ENCODE measurements at places on chromosomes 1 and 21.

DNA sequence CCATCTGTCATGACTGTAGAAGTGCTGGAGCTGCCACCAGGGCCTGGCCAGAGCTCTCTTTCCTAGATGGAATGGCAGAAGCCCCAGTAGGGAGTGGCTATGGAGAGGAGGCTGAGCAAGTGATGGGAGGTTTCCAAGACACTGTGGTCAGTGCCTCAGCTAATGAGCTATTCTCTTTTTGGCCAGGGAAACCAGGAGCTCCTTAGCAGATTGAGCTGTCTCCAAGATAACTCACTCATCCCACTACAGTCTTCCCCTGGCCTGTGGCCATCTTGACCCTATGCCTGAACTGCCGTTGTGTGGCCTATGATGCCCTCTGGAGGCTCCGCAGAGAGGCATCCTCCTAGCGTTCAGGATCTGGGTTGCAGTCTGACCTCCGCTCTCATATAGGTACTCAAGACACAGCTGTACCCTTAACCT lies 60.5 kb downstream of the ERI3 start:
- DNase-seq: no peak

DNA sequence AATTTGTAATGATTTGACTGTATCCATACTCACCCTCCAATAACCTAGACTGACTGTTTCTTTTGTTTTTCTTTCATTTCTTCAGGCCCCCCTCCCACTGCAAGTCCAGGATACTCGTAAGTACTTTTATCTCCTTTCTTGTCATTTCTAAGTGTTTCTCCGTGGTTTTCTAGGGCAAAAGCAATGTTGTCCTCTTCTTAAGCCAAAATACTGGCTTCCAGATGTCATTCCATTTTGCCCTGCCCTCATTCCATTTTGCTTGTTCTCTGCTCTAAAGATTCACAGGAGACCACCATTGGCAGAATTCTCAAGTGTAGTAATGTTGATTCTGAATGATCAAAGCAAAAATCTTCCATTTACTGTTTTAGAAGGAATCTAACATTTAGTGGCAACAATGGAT lies 152.8 kb upstream of the UBE2U start:
- no peak for DNase-seq

GRCh38 chr21:43987509-43987908 lies 24.6 kb upstream of the TRAPPC10 start:
- DNase-seq: no peak

DNA sequence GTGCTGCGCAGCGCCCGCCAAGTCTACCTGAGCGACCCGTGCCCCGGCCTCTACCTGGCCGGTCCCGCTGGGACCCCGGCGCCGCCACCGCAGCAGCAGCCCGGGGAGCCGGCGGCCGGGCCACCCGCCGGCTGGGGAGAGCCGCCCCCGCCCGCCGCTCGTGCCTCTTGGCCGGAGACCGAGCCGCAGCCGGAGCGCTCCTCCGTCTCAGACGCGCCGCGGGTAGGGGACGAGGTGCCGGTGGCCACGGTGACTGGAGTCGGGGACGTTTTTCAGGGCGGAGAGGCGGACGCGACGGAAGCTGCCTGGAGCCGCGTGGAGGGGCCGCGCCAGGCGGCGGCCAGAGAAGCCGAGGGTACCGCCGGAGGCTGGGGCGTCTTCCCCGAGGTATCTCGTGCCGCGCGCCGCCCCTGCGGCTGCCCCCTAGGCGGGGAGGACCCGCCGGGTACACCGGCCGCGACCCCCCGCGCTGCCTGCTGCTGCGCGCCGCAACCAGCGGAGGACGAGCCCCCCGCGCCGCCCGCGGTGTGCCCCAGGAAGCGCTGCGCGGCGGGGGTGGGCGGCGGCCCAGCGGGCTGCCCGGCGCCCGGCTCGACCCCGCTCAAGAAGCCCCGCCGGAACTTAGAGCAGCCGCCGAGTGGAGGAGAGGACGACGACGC lies 646 bp downstream of the IER5 start:
- peak; percentile 41 for DNase-seq

GRCh38 chr21:14918527-14918926 lies 146.3 kb downstream of the NRIP1 start:
- DNase-seq: no peak

DNA sequence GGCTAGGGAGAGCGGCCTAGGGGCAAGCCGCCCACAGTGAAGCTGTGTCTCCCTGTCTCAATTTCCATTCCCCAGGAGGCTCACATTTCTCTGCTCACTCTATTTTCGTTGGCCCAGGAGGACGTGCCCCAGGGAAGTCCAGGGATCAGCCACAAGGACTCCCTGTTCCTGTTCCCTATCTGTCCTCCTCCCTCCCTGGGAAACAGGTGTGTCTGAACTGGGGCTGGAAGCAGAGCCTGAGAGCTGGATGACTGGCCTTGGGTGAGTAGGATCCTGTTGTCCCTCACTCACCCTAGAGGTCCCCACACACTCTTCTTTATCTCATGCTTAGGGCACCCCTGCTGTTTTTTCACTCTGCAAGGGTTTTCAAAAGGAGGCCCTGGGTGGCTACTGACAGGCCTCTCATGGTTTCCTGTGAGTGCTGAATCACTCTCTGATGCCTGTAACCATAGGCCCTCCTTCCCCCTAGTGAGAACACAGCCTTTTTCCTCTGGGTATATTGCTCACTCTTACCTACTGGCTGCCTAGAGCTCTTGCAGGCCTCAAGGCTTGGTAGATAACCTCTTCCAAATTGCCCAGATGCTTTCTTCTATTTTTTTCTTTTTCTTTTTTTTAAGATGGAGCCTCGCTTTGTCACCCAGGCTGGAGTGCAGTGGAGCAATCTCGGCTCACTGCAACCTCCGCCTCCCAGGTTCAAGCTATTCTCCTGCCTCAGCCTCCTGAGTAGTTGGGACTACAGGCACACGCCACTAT lies 3.3 kb upstream of the UTP11 start:
- peak; percentile 55 for DNase-seq

DNA sequence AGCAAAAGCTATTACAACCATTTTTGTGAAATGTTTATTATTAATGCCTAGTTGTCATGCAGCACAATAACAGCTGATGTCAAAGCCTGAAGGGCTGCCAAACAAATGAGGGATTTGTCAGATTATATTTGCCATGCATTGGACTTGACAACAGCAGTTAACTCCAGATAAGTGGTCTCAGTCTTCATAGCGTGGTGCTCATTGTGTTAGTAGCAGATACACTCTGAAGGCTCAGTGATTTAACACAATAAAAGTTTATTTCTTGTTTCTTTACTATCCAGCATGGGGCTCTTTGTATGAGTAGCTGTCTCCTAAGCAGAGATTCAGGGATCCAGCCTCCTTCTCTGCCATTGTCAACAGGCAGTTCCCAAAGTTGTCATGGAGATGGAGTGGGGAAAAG lies 76.0 kb upstream of the PTGFRN start:
- no peak for DNase-seq

GRCh38 chr1:244349103-244349531 lies 102.6 kb downstream of the ADSS2 start:
- no peak for DNase-seq

GRCh38 chr1:157399984-157400382 lies 152.3 kb downstream of the FCRL5 start:
- no peak for DNase-seq

GRCh38 chr1:158102881-158103674 lies 77.6 kb upstream of the CD1D start:
- no peak for DNase-seq

- DNase-seq: no peak
These were observed 1.9 kb downstream of the SMIM1 start for GRCh38 chr1:3774276-3774945.

GRCh38 chr1:26697978-26698849 lies 2.4 kb downstream of the ARID1A start:
- no peak for DNase-seq

GRCh38 chr1:179230251-179230650 lies 774 bp upstream of the ABL2 start:
- no peak for DNase-seq

DNA sequence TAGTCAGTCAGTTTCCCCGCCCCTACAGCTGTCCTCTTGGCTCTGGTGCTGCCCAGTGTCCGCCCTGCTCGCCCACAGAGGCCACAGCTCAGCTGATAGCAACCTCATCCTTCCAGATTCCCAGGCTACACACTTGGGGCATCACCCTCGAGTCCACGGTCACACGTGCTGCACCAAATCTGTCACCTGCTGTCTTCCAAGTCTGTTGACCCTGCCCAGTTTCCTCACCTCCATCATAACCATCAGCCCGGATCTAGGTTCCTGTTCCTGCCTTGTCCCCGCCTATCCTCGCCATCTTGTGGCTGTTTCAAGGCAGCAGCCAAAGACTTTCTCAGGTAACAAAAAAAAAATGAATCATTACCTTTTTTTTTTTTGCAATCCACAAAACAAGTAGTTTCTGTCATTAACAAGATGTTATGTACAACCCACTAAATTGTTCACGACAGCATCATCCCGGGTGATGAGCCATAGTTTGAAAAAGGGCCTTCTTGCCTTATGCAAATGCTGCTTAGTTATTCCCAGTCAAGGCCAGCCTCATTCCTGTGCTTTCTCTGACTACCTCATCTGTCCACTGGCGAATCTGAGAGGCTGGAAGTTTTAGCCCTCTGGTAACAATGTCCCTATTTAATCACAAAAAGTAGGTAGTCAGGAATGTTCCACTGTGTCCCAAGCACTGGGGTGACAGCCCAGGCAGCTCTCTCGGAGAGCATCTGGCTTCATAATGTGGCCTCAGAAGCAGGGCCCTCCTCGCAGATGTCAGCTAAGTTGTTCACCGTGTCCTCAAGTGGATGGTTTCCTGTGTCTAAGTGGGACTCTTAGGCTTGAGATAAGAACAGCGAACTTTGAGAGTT lies 4.9 kb upstream of the MIIP start:
- DNase-seq: no peak

GRCh38 chr1:162530307-162530987 lies 31.1 kb upstream of the UAP1 start:
- DNase-seq: no peak

GRCh38 chr1:94012708-94013366 lies 103.6 kb upstream of the GCLM start:
- DNase-seq: no peak

GRCh38 chr1:29876902-29877301 lies 640.6 kb downstream of the PTPRU start:
- no peak for DNase-seq

DNA sequence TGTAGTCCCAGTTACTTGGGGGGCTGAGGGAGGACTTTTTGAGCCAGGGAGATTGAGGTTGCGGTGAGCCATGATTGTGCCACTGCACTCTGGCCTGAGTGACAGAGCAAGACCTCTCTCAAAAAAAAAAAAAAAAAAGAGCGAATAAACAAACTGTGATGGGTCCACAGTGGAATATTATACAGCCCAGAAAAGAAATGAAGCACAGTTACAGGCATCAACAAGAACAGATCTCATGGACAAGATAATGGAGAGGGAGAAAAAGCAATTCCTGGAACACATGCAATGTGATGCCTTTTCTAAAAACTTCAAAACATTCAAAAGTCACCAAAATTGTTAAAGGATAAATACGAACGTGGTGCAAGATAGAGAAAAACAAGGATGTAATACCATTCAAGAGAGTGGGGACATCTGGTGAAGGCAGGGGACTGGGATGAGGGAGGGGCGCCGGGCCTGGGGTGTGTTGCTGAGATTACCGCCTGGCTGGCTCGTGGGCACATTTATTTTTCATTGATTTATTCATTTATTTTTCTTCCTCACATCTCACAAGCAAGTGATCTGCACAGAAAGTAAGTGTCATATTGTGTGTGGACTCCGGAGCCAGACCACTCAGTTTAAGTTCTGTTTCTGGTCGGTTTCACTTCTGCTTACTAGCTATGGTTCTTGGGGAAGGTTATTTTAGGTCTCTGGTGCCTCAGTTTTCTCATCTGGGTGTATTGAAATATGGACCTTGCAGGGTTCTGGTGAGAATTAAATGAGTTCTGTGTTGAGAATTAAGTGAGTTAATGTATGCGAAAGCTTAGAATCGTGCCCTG lies 30.1 kb downstream of the ABCG1 start:
- DNase-seq: no peak

- DNase-seq: no peak
These were observed 33.5 kb upstream of the RGS7 start for GRCh38 chr1:241390526-241390925.

GRCh38 chr1:33168556-33169289 lies 13.1 kb downstream of the TRIM62 start:
- DNase-seq: no peak

DNA sequence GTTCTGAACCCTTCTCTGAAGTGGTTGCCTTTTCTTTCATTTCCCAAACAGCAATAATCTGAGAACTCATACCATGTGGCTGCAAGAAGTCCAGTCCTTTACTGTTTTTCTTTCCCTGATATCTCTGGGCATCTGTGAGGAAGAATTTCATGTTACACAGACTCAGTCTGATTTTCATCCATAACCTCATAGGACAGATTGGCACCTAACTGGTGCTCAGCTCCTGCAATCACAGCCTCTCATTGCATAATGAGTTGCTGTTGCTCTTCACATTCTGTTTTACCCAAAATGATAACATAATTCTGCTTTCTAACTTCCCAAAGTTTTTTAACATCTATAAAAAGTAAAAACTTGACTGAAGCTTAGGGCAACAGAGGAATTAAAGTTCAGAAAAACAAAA lies 472.2 kb upstream of the PBX1 start:
- no peak for DNase-seq

DNA sequence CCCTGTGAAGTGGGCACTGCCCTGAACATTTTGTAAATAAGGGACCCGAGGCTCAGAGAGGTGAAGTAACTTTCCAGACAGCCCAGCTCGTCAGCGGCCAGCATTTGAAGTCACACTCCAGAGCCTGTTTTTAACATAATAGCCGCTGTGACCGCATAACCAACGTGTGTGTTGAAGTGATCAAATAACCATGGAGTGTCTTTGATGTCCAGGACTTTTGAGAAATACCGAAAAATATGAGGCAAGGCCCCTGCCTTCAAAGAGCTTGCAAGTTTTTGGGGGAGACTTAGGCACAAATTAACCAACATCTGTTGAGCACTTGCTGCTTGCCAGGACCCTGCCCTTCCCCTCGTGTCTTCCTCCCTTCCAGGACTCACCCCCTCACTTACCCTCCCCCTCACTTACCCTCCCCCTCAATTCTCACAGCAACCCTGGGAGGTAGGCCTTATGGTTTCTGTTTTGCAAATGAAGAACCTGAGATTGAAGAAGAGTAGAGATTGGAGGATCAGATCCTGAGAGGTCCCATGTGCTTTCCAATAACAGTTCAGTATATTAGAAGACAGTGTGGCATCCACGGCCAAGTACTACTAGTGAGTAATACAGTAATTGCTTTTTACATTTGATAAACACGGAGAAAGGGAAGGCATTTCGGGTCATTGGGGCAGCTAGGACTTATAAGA lies 1.3 kb upstream of the SLC16A1 start:
- DNase-seq: peak; percentile 23

Data from activated CD8-positive, alpha-beta memory T cell treated with anti-CD3 and anti-CD28 coated beads, Interleukin-2, amount 50 U/mL, for 4 hours (primary cell).